Activated T-cell treated with anti-CD3 and anti-CD28 coated beads, Interleukin-2, amount 50 U/mL, for 72 hours (primary cell): ENCODE measurements at places on chromosomes 16 and 17.

GRCh38 chr16:19344224-19344801, 58.8 kb downstream of the CLEC19A start:
- no peak for DNase-seq

GRCh38 chr17:65121368-65121767, 15.8 kb upstream of the RGS9 start:
- no peak for DNase-seq

DNA sequence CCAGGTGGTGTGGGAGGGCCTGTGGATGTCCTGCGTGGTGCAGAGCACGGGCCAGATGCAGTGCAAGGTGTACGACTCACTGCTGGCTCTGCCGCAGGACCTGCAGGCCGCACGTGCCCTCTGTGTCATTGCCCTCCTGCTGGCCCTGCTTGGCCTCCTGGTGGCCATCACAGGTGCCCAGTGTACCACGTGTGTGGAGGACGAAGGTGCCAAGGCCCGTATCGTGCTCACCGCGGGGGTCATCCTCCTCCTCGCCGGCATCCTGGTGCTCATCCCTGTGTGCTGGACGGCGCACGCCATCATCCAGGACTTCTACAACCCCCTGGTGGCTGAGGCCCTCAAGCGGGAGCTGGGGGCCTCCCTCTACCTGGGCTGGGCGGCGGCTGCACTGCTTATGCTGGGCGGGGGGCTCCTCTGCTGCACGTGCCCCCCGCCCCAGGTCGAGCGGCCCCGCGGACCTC, 798 bp downstream of the CLDN9 start:
- DNase-seq, result no peak

DNA sequence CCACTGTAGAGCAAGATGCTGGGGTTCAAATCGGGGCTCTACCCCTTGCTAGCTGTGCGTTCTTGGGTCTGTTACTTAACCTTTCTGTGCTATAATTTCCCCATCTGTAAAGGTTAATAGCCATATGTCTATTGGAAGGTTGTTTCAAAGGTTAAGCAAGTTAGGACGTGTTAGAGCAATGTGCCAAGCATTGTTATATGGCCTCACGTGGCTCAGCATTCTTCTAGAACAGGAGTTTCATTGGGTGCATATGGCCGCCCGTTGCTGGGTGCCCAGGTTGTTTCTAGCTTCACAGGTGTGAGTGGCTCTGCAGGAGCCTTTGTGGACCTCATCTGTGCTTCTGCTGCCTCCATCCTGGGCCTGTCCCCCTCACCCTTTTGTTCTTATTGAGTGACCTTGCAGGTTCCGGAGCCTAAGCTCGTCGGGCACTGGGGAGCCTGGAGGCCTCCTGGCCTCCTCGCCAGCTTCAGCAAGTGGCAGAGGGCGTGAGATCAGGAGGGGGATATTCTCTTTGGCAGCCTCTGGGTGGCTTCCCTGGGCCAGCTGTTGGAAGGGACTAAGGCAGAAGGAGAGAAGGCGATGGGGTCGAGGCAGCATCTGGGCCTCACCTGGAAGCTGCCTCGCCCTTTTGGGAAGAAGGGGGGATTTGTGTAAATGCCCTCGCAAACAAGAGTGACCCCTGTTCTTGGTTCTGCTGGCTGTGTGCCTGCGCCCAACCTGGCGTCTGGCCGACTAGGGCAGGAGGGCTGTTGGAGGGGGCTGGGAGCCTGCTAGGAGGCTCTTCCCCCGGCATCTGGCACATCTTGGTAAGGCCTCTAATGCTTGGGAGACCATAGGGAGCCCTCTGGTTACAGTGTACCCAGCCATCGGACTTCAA, 80.2 kb upstream of the CIBAR2 start:
- no peak for DNase-seq

DNA sequence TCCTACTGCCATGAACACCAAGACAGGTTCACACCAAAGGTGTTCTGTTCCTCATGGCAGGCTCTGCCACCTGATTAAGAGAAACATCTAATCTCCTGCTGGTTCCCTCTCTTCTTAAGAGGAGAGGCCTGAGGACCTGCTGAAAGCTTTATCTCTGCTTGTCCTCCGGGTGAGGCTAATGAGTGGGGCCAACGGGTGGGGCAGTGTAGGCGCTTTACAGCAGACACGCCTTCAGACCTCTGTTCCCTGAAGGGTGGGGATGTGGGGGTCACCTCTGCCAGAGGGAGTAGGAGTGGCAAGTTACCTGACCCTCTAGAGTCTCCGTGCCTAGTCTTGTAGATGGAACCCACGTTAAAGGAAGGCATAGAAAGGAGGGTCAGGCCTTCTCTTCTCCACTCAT, 4.2 kb upstream of the MRM1 start:
- no peak for DNase-seq

GRCh38 chr17:5793899-5794298, 209.6 kb upstream of the NLRP1 start:
- DNase-seq, result peak; percentile 5

DNA sequence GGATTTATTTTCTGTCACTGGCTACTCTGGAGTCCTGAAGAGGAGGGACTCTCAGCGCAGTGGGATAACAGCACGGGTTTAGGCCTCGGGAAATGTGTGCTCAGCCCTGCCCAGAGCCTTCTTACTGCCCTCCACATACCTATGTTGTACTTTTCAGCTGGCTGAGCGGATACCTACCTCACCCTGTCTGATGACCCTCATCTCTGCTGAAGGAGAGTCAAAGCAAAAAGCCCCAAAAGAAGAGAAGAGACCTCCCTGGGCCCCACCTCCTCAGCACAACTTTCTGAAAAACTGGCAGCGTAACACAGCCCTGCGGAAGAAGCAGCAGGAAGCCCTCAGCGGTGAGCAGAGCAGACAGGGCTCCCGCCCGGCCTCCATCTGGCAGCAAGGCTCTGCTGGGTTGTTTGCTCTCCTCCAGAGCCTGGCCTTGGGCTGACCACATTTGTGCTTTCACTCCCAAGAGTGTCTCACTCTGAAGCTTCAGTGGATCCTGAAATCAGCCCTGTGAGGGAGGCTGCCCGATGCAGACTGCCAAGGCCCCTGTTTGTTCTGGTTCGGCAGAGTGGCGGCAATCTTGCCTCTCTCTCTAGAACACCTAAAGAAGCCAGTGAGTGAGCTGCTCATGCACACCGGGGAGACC, 10.3 kb downstream of the MYCBPAP start:
- no peak for DNase-seq

DNA sequence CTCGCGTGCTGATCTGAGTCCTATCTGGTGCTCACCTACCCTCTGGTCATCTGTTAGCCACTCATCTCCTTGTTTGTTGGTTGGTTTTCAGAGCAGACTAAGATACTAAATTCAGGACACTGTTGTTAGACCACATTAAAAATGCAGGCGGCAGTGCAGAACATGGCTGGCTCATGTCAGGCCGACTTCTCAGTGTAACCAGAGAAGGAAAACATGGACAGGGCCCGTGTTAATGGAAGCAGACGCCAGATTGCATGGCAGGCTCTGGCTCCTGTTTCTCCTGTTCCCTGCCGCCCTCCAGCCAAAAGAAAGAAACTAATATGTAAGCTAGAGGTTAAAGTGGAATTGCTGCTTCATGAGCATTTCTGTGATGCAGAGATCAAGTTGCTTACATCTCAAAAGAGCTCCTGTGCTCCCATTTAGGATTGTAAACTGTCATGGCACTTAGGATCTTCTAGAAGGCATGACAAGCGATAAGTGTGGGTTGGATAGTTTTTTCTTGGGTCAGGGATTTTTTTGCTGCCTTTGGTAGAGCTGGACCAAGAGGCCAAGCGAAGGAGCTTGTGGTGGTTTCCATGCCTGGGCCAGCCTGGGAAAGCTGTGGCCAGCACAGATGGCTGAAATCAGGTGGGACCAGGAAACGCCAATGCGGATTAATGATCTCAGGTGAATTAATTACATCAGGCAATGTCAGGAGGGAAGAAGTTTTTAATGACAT, 56.1 kb downstream of the YPEL2 start:
- DNase-seq, result no peak

DNA sequence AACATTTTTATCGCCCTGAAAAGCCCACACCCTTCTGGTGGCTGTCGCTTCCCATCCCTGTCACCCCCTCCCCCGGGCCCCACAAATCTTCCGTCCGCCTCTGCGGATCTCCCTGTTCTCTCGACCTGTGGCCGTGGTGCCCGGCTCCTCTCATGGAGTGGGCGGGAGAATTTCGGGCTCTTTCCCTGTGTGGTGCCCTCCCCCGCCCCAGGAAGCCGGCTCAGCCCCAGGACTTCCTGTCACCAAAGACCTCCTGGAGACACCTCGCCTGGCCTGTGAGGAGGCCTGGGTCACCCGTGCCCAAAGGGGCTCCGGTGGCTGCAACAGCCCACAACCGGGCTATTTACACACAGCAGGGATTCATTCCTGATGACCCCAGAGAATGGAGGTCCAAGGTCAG, 26.1 kb upstream of the UBE2I start:
- no peak for DNase-seq

DNA sequence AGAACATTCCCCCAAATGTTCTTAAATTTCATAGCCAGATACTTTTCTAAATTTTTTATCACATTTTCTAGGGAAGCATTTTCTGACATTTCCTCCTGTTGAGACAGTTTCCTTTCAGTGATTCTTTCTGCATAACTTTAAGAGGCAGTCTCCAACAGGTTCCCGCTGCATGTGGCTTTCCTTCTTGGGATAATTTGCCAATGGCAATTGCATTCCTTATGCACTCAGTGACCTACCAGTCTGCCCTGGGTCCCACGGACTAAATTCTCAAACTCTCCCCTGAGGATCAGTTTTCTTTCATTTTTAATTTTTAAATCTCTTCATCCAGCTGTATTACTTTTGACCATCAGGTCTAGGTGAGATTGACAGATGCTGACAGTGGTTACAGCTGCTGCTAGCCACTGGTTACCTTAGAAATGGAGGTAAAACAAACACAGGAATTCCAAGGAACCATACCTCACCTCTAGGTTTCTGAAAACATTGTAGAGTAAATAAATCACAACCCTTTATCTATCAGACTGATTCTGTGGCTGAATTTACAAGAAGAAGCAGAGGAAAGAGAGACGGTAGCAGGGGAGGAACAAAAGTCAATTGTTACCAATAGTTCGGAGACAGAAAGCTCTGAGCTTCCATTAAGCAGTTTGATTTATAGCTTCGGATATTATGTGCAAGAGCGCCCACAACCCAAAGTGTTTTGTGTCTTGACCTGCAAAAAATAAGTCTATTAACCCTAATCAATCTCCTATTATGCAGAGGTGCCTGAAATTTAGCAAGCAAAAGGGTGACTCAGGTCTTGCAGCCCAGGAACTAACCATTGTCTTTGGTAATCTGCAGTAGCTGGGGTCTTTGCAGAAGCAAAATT, 216.0 kb downstream of the PMP22 start:
- DNase-seq, result no peak

GRCh38 chr17:10116753-10117420, 81.5 kb downstream of the GAS7 start:
- no peak for DNase-seq

DNA sequence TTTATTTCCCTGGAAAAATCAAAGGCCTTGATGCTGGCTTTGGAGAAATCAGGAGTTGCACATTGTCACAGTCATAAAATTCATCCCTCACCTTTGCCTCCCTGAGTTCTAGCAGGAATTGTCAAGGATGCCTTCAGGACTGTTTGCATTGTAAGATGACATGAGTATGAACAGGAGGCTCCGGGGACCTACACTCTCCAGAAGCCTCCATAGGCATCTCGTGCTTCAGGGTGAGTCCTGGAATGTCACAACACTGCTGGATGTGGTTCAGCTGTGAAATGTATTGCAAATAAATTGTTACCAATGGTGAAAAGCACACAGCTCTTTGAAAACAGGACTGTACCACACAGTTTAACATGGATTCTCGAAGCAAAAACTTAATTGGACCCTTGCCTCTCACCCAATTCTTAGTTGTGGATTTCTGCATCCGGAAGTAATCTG, 535.4 kb upstream of the C16orf82 start:
- DNase-seq, result no peak

GRCh38 chr16:4273858-4274311, 1.1 kb upstream of the TFAP4 start:
- DNase-seq, result peak; percentile 73

DNA sequence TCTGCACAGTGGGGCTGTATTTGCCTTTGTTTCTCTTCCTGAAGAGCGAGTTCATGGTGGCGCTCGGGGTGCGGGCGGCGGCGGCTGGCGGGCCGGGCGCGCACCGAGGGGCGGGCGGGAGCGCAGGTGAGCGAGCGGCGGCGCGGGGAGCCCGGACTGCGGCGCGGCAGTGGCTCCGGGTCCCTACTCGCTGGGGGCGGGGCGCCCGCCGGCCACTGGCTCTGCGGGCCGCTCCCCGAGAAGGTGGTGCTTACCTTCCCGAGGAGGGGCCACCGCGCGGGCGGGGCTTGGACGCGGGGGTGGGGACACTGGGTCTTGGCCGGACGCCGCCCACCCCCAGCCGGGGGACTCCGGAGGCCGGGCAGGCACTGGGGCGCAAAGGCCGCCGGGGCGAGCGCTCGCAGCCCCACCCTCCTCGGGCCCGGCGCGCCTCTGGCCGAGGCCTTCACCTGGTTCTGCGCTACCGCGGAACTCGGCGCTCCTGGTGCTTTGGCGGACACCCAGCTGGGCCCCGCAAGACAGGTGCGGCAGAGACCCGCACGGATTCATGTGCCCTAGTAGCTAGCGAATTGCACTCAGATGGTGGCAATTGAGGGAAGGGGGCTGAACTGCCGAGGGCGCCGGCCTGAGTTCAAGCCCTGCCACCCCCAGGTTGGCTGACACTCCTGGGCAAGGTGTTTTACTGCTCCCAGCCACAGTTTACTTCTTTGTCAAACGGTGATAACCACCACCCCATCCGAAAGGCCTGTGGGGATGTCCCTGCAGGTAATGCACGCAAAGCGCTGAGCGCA, at the start of gene PPL:
TSS of gene PPL (minus strand) at position 158 of the 791 bp plus-strand sequence. CDS start at position 55, 103 bp downstream.
- peak; percentile 56 for DNase-seq

- no peak for DNase-seq
Measured at GRCh38 chr17:82817947-82818346, 21.9 kb downstream of the ZNF750 start.

DNA sequence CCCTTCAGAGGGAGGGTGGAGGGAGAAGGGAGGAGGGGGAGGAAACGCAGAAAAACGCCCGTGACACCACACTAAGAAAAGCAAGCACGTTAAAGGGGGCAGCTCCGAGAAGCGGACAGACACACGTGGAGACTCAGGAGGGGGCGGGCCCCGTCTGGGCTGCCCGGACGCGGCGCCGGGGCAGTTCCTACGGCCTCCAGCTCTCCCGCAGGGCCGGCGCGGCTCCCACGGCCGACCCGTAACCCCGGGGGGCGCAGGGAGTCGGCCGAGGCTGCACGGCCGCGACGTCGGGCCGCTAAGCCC, 362 bp downstream of the KLHDC4 start:
- peak; percentile 31 for DNase-seq

- no peak for DNase-seq
Measured at GRCh38 chr17:57221366-57222350, 34.7 kb upstream of the MSI2 start.

- no peak for DNase-seq
Measured at GRCh38 chr17:57286399-57287105, 30.2 kb downstream of the MSI2 start.

DNA sequence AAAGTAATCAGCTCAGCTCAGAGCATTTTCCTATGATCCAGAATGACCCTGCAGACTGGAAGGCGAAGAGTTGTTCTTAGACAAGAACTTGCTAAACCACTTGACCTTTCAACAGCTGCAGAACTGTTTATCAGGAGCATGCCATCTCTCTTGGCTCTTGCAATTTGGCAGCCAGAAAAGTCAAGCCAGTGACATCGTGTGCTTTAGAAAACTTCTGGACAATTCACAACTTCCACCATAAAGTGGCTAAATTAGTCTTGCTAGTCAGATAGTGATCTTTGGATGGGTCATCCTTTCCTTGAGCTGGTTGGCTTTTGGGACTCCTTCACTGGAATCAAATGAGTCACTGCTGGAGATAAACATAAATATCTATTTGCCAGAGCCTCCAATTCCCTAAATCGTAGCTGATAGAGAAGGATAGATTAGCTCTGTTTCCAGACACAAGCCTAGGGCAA, 146.5 kb downstream of the MAP2K6 start:
- DNase-seq, result no peak

GRCh38 chr16:19238406-19238805, 47.1 kb upstream of the CLEC19A start:
- no peak for DNase-seq
